NCI-H1436 (cell line): ENCODE measurements at places on chromosomes 4 and X.
A peak's percentile ranks its signal among the peaks of the same experiment; 100 is the strongest.

DNA sequence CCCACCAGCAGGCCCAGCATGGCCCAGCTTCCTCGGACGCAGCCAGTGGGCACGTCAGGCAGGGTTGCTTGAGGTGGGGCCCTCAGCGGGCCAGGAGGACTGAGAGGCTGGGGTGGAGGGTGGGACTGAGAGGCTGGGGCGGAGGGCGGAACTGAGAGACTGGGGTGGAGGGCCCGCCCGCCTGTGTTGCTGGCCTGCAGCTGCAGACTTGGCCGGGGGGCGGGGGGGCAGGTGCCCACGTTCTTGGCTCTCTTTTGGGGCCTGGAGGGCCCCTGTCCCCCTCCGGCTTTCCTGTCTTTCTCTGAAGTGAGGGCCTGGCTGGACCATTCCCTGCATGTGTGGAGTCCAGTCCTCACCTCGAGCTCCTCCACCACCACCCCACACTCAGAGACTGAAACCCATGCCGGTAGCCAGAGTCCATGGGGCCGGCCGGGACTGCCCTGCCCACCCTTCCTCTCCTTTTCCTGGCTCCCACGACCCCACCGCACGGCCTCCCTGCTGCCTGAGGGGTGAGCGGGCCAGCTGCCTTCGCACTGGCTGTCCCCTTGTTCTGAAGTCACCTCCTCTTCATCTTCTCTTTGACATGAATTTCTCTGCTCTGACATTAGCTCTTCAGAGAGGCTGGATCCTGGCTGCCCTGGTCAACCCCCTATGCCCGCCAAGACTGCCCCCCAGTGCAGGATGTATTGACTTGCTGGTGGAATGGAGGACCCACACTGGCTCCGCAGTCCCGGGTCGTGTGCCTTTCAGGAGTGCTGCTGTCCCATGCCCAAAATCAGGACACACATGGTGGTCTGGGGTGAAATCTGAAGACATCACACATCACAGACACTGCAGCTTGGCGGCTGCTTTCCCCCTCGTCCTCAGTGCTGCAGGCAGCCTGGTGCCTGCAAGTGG, 10.1 kb upstream of the NKX1-1 start:
- DNase-seq, result no peak

DNA sequence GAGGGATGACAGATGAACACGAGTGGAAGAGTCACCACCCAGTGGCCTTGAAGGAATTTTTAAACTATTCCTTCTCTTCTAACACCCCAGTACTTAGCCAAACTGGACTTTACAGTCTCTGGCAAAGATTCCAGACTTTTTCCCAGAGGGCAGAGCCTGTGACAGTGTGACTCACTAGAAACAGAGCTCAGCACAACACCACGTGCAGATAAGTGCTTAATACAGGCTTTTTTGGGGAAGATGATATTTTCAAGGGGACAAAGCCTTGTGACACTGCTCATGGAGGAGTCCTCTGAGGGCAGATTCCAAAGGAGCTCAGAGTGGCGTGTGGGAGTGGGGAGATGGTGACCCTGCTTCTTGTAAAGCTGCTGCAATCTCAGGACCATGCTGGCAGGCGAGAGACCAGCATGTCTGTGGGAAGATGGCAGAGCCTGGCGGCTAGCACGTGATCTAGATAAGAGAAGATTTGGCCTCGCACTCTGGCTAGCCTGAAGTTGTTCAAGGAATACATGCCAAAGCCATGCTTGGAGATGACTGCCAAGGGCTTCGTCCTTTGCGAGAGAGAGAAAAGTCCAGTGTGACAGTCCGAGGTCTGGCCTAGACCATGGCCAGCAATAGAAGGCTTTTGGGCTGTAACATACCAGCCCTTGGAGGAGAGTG, 2.4 kb downstream of the RAB33A start:
- DNase-seq, result no peak

- DNase-seq, result peak; percentile 28
Observed at GRCh38 chr4:166972071-166972470, 262.2 kb downstream of the SPOCK3 start.

DNA sequence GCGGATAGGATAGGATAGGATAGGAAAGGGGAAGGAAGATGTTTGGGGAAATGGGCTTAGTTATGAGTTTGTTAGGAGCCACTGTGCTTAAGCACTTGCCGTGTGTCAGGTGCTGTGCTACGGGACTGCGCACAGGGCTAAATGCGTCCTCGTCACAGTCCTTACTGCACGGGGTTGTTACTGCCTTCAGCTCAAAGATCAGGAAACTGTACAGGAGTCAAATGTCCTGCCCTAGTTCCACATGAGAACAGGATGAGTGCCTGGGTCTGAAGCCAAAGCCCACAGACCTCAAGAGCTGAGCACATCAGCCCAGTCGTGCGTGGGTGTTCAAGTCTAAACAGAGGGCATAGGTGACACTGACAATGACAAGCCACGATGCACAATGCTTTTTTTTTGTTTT, 15.0 kb downstream of the ACSL1 start:
- DNase-seq, result no peak

- DNase-seq, result no peak
Observed at GRCh38 chr4:56870946-56871345, 36.8 kb upstream of the REST start.

DNA sequence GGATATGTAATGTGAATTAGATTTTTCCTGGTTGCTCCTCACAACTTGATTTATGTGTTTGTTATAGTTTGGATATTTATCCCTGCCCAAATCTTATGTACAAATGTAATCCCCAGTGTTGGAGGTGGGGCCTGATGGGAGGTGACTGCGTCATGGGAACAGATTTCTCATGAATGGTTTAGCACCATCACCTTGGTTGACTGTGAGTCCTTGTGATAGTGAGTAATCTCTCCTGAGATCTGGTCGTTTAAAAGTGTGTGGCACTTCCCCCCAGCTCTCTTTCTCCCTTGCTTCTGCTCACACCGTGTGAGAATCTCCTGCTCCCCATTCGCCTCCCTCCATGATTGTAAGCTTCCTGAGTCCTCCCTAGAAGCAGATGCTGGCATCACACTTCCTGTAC, 2.2 kb downstream of the MID2 start:
- DNase-seq, result no peak

DNA sequence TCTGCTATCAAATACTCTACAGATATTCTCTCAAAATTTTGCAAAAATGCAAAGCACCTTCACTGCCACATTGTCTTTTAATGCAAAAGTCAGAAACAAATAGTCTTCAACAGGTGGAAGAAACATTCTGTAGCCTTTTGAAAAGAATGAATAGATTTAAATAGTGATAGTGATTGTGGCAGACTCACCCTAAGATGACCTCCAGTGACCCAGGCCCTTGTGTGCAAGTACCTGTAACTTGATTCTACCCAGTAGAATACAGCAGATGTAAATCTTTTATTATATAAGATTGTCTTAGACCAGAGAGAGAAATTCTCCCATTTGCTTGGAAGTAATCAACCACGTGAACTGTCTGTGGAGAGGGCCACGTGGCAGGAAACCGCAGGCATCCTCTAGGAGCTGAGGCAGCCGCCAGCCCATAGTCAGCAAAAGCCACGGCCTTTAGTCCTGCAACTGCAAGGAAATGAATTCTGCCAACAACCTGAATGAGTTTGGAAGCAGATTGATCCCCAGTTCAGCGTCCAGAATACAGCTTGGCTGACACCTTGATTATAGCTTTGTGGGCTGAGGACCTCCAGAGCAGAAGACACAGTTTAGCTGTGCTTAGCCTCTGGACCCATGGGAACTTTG, 272.5 kb downstream of the ARHGAP10 start:
- DNase-seq, result no peak

DNA sequence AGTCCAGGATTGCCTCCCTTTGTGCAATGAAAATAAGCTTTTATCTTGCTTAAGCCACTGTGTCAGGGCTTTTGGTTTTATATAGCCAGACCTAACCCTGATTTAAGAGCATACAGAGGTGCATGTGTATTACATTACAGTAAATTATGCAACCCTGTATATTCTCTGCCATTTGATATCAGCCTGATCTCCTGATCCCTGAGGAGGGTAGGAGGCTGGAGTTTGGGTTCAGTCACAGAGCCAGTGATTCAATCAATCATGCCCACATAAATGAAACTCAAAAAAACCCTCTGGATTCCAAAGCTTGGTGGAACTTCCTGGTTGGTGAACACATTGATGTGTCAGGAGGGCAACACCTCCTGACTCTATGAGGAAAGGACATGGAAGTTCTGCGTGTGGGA, 7.3 kb upstream of the KLHL8 start:
- no peak for DNase-seq

GRCh38 chr4:71595576-71596108, 188.2 kb downstream of the GC start:
- DNase-seq, result no peak

GRCh38 chr4:79886557-79886956, 186.5 kb downstream of the ANTXR2 start:
- no peak for DNase-seq

DNA sequence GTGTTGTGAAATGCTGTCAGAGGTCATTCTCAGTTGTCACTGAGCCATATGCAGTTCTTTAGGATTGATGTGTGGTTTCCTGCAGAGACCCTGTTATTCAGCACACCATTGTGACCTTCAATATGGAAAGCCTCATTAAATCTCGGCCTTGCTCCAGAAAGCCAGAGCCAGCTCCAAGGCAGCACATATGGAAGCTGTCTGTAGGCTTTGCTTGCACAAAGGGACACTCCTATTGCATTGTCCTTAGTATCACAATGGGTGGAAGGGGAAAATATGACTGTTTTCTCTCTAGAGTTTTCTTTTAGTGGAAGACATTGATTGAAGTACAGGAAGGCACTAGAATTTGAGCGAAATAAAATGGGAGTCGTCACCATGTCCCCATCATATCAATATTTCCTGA, 179.0 kb downstream of the CEP135 start:
- DNase-seq, result no peak

GRCh38 chrX:119189115-119189514, 47.0 kb upstream of the PGRMC1 start:
- DNase-seq, result no peak

GRCh38 chrX:69961365-69962072, 88.2 kb downstream of the AWAT2 start:
- DNase-seq, result no peak

- no peak for DNase-seq
Observed at GRCh38 chr4:107991945-107992630, 2.4 kb downstream of the HADH start.

DNA sequence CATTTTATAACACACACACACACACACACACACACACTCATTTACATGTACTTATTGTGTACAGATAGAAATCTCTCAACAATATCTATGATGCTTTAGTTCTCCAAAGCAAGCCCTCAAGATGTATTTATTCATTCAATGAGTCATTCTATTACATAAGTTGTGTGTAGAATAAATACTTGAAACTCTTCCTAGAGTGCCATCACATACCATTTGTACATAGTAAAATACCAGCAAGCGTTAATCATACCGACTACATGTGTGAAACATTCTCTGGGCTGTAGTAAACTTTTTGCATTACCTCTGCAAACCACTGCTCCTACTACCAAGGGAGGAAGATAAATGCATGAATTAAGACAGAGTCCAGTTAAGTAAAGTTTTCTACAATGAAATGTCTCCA, 70.9 kb downstream of the EPHA5 start:
- DNase-seq, result no peak

- no peak for DNase-seq
Observed at GRCh38 chr4:948101-948935, 16.1 kb downstream of the TMEM175 start.

DNA sequence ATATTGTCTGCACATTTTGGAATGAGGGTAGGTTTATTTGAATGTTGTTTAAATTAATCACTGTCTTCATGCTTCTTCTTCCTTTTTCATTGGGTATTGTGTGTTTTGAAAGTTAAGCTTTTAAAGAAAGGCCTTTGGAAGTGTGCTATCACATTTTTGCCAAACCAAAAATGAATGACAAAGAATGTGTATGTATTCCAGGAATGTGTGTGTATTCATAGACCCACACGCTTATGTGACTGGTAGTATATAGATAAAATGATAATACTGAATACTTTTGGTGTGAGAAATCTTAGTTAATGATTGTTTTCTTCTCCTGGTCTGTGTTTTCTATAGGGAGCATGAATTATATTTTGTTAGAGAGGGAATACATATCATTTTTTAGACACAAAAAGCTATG, 404.4 kb downstream of the TLL1 start:
- no peak for DNase-seq

- DNase-seq, result peak; percentile 9
Observed at GRCh38 chr4:106898621-106899230, 137.4 kb downstream of the DKK2 start.

DNA sequence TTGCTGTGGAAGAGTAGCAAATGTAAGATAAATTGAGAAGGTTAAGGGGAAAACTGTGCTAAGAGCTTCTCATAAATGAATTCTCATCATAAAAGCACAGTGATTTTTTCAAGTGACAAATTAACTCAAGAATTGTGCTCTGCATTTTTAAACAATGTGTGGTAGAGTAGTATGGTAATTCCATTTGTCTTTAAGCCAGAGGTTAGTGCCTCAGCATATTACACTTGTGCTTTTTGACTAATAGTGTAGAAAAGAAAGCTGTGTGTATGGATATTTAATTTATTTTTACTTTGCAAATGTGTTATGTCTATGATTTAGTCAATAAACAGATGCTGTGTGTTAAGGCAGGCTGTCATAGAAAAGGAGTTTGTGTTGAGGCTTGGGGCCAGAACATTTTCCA, 61.0 kb downstream of the FHIP1A start:
- DNase-seq, result no peak

DNA sequence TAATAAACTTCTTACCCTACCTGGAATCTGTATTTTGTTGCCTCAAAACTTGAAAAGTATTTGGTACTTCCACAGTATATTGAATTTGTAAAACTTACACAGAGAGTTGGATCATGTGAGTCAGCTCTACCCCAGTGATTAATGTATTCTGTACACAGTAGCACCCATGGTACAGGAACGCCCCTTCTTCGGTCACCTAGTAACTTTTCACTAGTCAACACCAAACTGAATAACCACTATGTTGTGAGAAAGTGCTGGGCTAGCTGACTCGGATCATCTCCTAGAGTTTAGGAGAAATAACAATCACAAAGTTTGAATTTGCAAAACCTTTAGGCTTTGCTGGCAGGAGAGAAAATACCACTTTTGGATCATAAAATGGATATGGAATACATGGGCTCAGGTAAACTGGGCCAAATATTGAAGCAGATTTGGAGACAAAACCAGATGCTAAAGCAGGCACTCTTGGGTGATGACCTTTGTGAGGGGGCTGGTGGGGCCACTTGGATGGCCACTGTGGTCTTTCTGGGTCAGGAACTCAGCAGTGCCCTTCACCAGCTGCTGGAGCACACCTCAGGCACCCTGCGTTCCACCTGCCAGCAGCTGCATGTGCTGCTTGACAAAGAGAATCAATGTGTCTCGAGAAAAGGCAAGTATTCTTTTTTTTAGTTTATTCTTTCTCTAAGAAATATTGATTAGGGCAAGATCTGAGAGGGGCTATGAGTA, at the start of gene DTHD1:
DTHD1 (plus strand) TSS at position 233 of the 723 bp plus-strand sequence; CDS start at position 376, 143 bp downstream.
- DNase-seq, result no peak

GRCh38 chrX:106725931-106726330, 570 bp upstream of the RNF128 start:
- no peak for DNase-seq
